ENCODE measurements at places on chromosomes 12 and 14.

- DNase-seq: no peak
Observed at GRCh38 chr14:86672080-86672479, 1142.1 kb downstream of the FLRT2 start.

DNA sequence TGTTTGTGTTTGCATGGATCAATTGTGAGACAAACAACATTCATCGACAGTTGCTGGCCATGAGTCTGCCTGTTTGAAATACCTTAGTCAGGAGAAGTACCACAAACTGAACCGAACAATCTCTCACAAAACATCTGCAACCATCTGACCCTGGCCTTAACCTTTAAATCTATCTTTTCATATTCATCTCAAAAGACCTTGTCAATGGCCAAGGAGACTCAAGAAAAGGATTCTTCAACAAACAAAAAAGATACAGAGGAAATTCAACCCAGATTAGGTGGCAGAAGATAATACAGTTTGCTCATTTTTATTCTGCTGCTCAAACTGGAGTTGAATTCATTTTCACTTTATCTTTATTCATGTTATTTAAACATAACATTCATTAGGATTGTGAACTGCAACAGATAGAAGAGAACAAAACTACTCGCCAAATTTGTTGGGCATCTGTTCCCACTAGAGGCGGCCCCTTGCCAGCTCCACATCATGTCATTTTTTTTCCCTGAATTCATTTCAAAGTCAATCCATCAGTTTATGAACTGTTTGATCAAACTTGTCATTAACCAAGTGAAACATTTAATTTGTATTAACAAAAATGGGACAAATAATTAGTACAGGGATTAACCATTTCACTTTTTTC, 152.3 kb upstream of the OTX2 start:
- DNase-seq: no peak

DNA sequence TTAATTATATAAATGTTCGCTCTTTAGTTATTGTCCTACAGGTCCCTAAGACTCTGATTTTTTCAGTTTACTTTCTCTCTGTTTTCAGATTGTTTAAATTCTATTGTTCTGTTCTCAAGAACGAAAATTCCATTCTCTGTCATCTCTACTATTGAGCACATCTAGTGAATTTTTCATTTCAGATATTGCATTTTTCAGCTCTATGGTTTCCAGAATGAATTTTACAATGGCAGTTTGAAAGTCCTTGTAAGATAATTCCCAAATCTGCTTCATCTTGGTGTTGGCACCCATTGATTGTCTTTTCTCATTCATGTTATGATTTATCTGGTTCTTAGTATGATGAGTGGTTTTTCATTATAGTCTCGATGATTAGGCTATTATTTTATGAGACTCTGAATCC, 519.6 kb upstream of the LRFN5 start:
- no peak for DNase-seq

DNA sequence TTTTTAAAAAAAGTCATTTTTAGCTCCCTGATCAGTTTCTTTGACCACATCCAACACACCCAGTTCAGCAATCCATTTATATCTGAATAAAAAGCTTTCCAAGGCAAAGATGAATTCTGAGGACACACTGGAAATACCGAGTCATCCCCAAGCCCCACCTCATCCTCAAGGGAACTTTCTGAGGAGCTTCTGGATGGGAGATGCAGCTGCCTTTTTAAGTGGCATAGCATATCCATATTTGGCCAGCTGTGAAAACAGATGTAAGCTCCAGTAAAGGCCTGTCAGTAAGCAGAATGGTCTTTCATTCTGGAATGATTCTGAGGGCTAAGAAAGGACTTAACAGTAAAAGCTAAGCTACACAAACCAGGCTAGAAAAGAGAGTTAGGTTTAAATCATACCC, 18.4 kb downstream of the ZFYVE1 start:
- DNase-seq: no peak

- DNase-seq: no peak
Observed at GRCh38 chr12:85693093-85693665, 143.0 kb downstream of the RASSF9 start.

DNA sequence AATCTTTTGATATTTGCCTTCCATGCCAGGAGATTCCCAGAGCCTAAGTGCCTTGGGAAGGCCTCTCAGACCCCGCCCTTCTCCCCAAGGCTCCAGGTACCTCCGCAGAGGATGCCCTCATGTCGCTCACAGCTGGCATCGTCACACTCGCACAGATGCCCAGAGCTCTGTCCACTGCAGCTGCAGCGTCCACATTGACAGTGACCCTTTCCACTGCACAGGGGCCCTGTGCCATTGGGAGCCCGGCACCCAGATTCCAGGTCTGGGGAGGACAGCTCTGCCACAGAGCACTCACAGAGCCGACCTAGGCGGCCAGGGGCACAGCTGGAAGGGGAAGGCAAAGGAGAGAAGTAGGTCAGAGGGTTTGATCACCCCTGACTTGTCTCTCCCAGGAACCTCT, 12.3 kb upstream of the CSAD start:
- DNase-seq: no peak

DNA sequence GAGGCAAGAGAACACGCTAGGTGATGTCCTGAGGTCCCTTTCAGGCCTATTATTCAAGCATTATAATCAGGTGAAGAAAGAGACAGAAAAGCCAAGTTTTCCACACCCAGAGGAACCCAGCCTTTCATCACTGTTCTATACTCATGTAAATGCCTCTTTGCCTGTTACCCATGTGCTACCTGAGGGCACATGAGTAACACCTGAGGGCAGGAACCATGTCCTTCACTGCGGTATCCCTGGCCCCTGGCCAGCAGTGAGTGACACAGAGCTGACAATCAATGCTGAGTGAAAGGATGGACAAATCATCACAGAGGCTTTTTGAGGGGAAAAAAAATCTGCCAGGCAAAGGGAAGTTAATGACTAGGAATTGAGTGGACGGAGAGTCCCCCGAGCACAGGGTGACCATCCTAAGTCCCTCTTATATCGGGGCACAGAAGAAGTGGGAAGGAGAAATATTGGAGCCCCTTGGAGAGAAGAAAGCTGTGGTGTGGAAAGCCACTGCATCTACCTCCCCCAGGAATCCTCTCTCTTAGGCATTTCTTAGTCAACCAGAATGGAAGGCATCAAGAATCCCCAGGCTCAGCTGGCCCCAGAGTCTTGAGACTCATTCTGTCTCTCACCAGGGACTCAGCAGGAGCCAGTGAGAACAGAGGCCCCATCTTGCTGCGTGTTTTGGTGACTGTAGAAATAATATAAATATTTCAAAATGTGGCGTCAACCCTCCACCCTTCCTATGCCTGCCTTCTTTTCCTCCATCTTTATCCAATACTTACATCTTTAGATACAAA, 212.9 kb downstream of the DPF3 start:
- no peak for DNase-seq

DNA sequence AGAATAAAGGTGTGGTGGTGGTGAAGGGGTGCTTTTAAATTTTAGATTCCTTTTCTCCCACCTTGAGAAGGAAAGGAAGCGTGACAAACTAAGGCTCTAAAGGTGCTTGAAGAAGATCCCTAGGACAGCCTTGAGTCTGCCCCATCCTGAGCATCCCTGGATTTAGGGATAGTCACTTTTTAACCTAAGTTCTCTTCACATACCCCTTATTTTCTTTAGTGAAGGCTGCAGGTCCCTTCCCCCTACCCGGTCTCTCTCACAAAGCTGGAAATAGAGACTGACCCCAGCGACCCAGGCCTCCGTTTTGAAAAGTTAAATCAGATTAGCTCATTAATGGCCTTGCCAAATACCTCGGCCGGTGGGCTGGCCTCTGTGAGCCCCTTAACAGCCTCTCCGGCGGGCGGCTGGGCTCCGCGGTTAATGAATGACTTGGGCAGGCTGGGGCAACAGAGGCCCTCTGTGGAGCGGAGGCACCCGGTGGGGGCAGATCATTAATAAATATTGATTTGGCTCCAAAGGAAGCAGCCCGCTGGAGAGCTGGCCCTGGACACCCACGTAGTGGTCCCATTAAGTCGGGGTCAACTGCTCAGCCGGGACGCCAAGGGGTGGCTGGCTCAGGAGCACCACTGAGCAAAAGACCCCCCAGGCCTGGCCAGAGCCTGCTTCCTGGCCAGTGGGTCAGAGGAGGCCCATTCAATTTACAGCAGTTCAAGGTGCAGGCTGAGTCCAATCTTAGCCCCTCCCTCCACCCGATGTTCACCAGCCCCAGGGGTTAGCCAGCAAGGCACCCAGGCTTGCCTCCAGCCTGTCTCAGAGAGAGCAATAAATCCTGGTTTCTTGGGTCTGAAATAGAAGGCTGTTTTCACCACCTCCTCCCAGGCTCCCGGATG, 31.8 kb downstream of the PAH start:
- DNase-seq: no peak

DNA sequence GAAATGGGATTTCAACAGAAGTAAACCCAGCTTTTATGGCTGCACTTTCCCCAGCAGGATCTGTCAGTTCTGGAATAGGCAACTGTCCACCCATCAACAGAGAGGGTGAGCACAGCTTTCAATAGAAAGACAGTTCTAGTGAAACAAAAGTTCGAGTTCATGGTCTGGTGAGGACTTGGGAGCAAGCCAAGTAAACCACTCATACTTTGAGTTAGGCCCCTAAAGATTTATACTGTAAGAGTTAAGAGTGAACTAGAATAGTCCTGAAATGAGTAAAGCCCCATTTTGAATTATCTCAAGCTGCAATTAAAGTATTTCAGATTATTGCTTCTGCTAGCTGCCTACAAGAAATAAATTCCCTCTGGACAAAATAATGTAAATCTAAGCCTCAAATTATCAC, 82.6 kb downstream of the METTL25 start:
- no peak for DNase-seq

- no peak for DNase-seq
Observed at GRCh38 chr12:75939016-75939642, 92.4 kb downstream of the PHLDA1 start.

GRCh38 chr14:71143381-71144290, 236.4 kb downstream of the PCNX1 start:
- DNase-seq: no peak

GRCh38 chr12:25970082-25970481, 11.6 kb downstream of the RASSF8 start:
- DNase-seq: no peak

- no peak for DNase-seq
Observed at GRCh38 chr14:74248017-74248416, 8.8 kb downstream of the VSX2 start.

DNA sequence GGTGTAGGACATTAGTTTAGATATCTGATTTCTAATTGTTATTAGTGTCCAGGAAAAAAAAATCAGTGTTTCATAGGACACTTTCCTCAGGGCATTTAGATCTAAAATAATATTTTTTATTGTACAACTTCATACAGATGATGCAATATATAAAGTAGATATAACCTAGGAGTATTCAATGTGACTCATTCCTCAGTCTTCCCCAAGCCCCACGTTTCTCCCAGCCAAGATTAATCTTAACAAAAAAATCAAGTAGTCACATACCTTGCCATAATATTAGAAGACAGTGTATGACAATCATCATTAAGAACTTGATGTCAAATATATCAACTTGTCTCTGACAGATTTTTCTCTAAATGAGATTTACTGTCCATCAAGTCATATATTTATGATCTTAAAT, 37.1 kb downstream of the PPFIA2 start:
- DNase-seq: no peak

DNA sequence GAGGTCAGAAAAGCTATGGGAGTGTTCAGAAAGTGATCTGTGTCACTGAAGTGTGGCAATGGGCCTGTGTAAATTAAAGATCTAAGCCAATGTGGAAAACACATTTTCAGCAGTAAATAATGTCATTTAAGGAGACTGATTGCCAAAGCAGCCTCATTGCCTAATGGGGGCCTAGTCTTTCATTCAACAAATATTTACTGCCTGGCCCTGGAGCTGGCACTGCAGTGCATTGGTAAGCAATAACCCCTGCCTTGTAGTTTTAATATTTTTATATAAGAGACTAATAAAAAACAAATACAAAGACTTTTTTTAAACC, 326.6 kb downstream of the BTG1 start:
- DNase-seq: no peak

DNA sequence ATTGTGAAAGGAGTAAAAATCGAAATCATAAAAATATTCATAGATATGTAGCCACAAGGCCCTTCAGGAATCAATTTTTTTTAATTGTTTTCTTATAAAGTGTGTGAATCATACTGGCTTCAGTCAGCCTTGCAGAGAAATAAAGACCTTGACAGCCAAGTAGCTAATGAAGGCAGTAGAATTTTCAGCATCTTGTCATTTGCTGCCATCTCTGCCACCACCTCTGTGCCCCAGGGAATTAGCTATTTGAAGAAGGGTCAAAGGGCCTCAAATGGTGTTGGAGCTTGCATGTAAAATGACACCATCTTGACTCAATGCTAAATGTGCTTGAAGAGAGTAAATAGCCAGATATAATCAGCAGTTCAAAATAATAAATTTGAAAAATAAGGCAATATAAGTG, 359.4 kb upstream of the DCN start:
- no peak for DNase-seq

- no peak for DNase-seq
Observed at GRCh38 chr12:27589419-27589818, 65.4 kb downstream of the PPFIBP1 start.

DNA sequence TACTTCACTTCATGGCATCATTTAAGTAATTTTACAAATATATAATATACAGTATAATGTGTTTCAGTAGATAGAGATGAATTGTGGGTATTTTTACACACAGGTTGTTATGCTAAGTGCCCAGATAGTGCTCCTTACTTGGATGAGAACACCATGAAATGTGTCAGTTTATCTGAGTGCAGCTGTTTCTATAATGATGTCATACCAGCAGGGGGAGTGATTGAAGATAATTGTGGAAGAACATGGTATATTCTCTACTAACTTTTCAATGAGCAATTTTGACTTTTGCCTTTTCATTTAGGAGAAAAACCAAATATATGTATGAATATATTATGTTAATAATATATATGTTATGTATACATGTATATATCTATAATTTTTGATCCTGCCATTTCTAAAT, 221.6 kb downstream of the LRRK2 start:
- no peak for DNase-seq

DNA sequence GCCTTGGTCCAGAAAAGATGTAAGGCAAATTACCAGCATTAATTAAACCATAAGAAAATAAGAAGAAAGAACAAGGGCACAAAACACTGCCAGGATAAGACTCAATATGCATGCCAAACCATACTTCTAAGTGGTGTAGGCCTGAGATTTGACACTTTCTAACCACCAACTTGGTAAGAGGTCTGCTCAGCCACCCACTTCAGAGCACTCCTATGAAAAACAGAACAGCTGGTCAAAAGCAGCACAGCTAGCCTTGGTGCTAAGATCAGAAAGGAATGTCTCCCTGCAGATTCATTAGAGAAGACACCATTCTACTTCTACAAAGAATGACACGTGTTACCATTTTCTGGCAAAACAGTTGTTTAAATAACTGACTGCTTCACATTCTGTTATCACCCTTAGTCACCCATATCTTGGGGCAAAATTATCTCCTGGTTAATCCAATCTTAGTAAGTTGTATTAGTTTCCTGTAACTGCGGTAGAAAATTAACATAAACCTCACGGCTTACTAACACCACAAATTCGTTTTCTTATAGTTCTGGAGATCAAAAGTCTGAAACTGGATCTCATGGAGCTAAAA, 13.2 kb downstream of the RPS6KA5 start:
- DNase-seq: no peak

DNA sequence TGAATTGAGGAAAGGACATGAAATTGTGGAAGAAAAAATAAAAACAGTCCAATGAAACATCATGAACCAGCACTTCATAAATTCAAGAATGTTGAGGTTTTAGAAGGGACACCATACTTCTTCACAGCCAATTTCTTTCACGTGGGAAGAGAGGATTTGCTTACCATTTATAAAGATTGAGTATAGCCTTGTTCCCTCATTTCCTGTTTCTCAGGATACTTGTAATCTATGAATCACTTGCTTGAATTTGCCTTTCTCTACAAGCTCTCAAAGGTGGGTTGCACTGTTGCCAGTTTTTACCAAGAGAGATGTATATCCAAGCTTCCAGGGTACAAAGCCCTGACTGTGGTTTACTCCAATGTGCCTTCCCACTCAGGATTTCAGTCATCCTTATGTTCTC, 116.1 kb downstream of the DUSP6 start:
- DNase-seq: no peak
